ENCODE measurements at places on chromosomes 3 and 15.

DNA sequence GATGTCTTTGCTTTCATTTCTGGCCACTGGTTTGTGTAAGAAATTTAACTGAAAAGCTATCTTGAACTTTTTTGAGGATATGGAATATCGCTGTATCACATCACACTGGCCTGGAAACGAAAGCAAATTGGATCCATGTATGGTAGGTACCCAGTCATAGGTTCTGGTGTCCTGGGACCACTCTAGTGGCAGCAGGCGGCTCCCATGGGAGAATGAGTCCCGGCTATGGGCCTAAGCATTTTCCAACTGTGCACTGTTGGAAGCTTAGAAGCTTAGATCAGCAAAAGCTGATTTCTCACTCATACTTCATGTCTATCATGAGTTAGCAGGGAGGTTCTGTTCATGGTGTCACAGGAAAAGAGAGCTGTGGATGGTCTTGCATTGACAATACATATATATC, 323.2 kb downstream of the PLCL2 start:
- DNase-seq: no peak

DNA sequence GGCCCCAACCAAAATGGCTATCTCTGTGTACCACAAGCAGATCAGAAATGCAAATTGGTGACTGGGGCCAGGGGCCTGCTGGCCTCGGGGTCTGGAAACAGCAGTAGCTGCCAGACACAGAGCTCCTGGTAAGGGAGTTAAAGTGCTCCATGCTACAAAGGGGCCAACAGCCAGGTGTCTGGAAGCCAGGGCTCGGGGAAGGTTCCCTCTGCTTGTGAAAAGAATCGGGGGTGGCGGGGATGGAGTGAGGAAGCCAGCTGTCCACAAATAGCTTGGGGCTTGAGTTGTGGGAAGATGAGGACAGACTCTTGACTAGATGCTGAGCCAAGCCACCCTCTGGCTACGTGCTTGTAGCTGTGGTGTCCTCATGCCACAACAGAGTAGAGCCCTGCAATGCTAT, 39.3 kb downstream of the CHRD start:
- DNase-seq: no peak

DNA sequence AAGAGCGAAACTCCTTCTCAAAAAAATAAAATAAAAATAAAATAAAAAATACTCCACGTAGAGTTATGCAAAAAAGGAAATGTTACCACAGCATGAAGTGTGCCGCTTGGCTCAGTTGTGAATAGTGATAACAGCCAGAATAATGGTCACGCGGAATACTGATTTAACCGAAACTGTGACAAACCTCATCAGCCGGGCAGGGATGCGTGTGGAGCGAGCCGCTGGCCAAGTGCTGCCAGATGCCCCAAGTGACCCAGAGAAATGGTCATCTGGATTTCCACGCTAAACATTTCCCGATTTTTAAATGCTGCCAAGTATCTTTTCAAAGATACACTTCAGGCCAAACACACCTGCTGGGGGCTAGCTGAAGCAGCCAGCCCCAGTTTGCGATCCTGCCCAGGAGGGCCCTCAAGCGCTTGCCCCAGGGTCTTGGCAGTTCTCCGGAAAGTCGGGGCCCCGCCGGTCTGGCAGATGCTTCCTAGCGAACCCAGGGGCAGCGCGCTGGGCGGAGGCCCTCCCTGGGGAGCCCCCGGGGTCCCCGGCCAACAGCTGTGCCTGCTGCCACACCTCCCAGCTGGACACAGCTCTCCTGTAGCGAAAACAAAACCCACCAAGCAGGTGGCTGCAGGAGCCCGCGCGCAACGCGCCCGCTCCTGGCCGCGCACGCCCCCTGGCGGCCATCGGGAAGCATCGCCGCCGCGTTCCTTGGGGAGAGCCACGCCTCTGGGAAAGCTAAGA, 35.1 kb downstream of the CMTM6 start:
- peak; percentile 64 for DNase-seq

- DNase-seq: no peak
Observed at GRCh38 chr3:188092648-188093047, 61.3 kb upstream of the LPP start.

DNA sequence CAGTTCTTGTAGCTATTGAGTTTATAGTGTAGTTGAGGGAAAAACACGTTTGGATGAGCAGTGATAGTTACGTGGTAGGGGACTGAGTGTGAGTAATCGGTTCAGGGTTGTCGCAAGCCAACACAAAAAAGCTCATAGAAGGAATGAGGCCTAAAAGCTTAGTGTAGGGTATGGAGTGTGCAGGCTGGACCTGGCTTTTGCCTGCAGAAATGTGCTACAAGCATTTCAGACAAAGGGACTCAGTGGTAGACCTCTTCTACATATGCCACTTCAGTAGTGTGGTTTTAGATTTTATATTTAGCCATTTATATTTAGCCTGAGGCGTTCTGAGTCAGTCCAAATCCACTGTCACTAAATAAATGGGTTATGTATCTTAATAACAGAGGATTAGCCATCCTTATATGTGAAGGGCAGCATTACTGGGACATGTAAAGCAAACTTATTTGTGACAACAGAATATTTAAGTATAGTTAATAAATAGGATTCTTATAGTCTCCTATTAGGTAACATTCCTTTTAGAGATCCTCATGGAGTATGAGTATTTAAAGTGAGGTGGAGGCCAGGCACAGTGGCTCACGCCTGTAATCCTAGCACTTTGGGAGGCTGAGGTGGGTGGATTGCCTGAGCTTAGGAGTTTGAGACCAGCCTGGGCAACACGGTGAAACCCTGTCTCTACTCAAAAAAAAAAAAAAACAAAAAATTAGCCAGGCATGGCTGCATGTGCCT, 21.8 kb downstream of the ATP2C1 start:
- no peak for DNase-seq

- no peak for DNase-seq
Observed at GRCh38 chr15:61033940-61034677, 195.0 kb downstream of the RORA start.

- no peak for DNase-seq
Observed at GRCh38 chr15:89003865-89004725, 84.2 kb upstream of the ABHD2 start.

DNA sequence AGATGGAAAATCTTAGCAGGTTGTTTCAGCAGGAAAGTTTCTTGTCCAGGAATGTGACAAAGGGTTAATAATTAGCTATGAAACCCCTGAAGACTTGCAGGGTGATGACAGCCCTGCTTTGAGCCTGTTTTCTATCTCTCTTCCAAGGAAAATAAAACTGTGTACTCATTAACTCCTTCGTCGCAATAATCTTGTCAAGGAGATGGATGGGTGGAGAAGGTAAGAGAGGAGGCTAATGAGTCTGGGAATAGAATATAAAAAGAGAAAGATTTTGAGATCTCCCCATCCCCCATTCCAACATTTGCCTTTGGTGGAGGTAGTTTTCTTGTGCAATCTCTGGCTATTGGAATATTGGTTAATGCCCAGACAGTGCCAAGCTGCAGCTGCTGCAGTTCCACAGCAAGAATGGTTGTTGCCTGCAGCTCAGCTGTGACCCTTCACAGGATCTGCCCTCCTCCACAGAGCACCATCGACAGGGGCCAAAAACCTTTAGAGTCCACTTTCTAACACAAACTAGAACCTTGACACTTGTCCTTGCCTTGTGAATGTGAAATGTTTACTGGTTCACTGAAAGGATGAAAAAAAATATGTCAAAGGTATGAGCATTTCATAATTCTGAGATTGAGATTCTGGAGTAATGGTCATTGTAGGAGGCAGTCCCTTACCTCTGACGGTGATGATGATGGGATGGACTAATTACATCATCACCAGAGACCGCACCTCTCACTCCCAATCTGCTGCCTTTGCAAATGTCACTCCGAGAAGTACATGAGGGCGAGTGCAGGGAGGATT, 4.2 kb upstream of the LRIG1 start:
- DNase-seq: no peak

DNA sequence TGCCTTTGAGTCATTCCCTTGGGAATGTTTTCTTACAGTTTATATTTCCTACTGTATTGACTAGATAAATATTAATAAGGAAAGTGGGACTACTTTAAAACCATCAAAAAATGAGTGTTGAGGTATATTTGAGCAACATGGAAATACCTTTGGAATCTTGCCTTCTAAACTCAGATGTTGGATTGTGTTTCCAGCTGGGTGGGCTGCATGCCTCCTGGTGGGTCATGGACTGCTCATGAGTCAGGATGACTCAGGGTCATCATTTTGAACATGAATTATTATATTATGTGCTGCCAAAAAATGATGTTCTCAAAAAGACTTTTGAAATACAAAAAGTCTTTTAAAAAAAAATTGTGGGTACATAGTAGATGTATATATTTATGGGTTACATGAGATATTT, 41.1 kb upstream of the APH1B start:
- no peak for DNase-seq

GRCh38 chr3:22959593-22959992, 243.5 kb upstream of the UBE2E2 start:
- no peak for DNase-seq

DNA sequence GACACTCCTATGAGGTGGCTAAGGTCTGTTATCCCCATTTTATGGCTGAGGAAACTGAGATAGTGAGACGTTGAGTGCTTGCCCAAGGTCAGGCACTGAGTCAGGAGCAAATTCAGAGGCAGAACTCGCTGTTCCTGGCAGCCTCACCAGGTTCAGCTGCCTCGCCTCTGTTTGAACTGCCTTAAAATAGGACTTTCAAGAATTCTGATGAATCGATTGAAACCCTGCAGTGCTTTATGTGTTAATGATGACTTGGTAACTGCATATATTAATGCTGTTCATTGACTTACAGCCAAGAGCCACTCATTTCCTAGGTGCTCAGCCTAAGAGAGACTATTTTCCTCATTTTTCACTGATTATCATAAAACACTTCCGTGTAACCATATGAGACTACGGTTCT, 79.5 kb upstream of the BHLHE40 start:
- DNase-seq: no peak

DNA sequence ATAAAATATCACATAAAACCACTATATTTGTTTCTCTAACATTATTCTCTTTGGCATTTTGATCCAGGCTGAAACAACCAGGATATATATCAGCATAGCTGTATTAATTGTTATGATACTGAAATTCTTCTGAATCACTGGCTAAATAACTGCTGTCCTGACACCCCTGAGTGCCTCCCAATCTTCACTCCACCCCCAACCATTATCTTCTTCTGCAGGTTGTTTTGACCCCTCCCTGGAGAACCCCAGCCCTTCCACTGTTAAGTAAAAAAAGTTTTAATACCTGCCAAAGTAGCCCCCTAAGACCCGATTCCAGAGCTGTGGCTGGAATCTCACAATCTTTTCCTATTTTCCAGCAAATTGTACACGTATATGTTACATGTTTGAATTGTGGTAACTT, 124.1 kb downstream of the DNAH12 start:
- DNase-seq: no peak

DNA sequence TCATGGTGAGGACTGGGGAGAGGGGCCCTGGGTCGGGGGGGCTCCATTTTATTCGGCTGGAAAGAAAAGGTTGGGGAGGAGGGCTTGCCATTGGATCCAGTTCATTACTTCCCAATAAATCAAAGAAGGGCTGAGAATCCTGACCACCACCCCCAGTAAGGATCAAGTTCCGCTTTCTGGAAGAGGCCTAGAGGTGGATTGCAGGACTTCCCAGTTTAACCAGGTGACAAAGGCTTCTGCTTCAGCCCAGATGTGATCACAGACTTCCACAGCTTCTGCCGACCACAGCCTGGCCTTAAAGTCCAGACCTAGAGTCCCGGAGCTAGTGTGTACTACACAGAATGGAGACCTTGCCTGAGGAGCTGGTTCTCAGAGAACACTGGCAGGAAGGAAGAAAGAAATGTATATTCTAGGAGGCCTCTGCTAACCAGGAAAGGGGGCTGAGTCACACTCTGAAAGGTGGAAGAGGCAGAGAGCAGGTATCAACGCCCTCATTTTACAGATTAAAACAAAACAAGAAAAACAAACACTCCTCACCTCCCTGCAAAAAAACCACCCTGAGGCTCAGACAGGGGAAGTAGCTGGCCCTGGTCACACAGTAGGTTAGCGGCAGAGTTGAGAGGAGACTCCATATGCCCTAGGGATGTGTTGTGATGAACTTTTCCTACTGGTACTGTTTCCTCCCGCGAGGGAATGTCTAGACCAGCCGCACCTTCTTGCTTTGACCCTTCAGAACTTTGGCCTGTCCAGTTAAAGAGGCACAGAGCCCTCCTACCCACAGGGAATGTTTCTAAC, 1.1 kb upstream of the CEMIP start:
- DNase-seq: no peak

- DNase-seq: no peak
Observed at GRCh38 chr15:81789403-81789802, 256.4 kb downstream of the MEX3B start.

GRCh38 chr3:30672959-30673358, 66.6 kb downstream of the TGFBR2 start:
- no peak for DNase-seq

GRCh38 chr3:141078200-141078599, 27.1 kb downstream of the SPSB4 start:
- no peak for DNase-seq

DNA sequence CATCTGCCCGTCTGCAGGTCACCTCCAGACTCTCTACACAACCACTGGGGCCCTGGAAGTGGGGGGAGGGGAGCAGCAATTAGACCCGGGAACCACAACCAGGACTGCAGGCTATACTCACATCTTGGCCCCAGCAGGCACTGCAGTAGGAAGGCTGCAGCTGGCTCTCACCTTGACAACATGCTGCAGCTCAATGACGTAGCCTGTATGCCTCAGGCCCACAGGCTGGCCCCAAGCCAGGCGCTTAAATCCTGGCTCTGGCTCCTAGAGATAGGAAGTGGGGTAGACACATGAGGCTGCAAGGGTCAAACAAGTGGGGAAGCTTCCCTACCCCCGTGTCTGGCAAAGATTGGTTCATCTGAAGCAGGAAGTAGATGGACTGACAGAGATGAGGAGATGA, 4.6 kb upstream of the QRICH1 start:
- no peak for DNase-seq

- DNase-seq: no peak
Observed at GRCh38 chr3:26657348-26657976, 34.9 kb downstream of the LRRC3B start.

DNA sequence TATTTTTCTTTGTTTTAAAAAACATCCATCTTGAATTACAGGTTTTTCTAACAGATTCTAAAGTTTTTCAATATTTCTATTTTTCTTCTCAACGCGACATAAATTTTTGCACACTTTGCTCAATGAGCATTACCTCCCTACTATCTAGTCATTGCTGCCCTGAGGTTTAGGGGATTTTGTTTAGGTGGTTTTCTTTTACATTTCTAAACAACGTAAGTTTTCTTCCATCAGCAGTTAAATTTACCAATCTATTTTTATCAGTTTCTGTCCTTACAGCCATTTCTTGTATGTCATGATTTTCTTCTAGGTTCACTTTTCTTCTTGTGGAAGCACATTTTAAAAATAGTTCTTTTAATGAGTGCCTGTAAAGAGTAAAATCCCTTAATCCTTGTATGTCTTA, 49.2 kb upstream of the CCR2 start:
- DNase-seq: no peak

GRCh38 chr3:144763878-144764454, 792.3 kb downstream of the DIPK2A start:
- DNase-seq: no peak

GRCh38 chr15:67820122-67820991, 5.0 kb upstream of the SKOR1 start:
- no peak for DNase-seq

- no peak for DNase-seq
Observed at GRCh38 chr15:48354694-48355303, 23.6 kb downstream of the DUT start.

GRCh38 chr3:25288413-25288812, 139.7 kb upstream of the RARB start:
- DNase-seq: no peak

- no peak for DNase-seq
Observed at GRCh38 chr15:62561059-62561519, 396.0 kb upstream of the C2CD4B start.
